Stomach (tissue), 19 donors: ENCODE measurements at places on chromosomes 13 and 19. TPM values are rescaled to one million over a fixed set of nuclear protein-coding genes. Genes with fewer than 3 reads are reported as not detected.

- H3K36me3 ChIP-seq: no peaks in the 10 kb centered on the region
- no peak overlapping the region for H3K27ac ChIP-seq
- DNase-seq: peak; percentile 17
- no peak overlapping the region for H3K4me3 ChIP-seq
Observed at GRCh38 chr13:111398196-111398595, 77.8 kb downstream of the TEX29 start.

DNA sequence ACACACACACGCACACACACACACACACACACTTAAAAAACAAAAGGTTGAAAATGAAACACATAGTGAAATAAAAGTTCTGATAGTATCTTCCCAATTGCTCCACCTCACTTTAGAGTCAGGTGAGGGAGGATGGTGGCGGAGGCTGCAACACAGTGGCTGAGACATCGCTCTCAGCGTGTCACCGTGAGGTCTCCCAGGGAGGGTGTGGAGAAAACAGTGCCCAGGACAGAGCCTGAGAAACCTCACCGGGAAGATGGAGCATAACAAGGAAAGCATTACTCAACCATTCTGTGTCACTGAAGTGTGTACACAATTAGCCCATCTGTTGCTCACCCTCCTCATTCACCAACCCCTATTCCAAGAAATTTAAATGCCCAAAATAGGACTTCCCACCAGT is 111.4 kb upstream of the USP29 start:
- no peak overlapping the region for H3K4me3 ChIP-seq
- no peaks in the 10 kb centered on the region for H3K36me3 ChIP-seq
- no peaks in the 10 kb centered on the region for H3K27me3 ChIP-seq
- H3K27ac ChIP-seq: no peak overlapping the region

- H3K4me1 ChIP-seq: peaks cover 6% of the 10 kb centered on the region
- no peak overlapping the region for H3K27ac ChIP-seq
Observed at GRCh38 chr19:43445426-43445825, 20.0 kb downstream of the LYPD3 start.

GRCh38 chr13:26978081-26978860 is 193.3 kb downstream of the USP12 start:
- DNase-seq: no peak
- H3K27ac ChIP-seq: no peak overlapping the region
- no peaks in the 10 kb centered on the region for H3K27me3 ChIP-seq
- H3K4me1 ChIP-seq: peaks cover 3% of the 10 kb centered on the region

DNA sequence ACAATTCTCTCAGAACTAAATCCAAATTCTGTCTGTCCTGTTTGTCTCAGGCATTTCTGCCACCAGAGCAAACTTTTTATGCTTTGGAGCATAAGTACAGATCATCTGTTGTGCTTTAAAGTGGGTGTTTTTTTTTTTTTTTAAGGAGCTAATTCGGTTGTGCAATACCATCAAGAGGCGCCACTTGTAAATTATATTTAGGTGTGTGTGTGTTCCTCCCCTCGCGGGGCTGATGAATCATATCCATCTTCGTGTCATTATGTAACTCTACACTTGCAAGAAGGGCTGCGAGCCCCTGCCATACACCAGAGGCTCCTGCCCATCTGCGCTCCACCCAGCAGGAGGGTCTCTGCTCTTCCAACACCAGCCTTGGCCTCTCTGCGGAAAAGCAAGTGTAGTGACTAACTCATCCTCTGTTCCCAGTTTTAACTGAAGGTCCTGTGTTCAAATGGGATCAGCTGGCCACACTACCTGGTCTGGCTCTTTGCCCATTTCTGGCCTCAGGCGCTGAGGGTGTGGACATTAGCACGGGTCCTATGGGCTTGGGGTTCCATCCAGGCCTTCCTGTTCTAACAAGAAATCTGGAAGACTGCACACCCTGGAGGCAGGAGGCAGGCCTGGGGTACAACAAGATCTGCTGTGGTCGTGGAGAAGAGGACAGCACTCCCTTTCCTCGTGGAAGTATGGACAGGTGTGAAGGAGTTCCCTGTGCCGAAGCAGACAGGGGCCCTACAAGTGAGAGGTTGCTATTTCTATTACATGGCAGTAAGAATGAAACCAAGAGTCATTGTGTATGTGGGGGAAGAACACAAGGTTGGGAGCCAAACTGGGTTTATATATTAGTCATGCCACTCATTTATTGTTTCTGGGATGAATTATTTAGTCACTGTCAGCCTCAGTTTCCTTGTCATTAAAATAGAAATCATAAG is 96.1 kb upstream of the MBNL2 start:
- H3K36me3 ChIP-seq: no peaks in the 10 kb centered on the region
- H3K27ac ChIP-seq: peak overlapping the region; percentile 81
- no peaks in the 10 kb centered on the region for H3K27me3 ChIP-seq
- H3K4me1 ChIP-seq: peaks cover 45% of the 10 kb centered on the region
- no peak overlapping the region for H3K4me3 ChIP-seq

DNA sequence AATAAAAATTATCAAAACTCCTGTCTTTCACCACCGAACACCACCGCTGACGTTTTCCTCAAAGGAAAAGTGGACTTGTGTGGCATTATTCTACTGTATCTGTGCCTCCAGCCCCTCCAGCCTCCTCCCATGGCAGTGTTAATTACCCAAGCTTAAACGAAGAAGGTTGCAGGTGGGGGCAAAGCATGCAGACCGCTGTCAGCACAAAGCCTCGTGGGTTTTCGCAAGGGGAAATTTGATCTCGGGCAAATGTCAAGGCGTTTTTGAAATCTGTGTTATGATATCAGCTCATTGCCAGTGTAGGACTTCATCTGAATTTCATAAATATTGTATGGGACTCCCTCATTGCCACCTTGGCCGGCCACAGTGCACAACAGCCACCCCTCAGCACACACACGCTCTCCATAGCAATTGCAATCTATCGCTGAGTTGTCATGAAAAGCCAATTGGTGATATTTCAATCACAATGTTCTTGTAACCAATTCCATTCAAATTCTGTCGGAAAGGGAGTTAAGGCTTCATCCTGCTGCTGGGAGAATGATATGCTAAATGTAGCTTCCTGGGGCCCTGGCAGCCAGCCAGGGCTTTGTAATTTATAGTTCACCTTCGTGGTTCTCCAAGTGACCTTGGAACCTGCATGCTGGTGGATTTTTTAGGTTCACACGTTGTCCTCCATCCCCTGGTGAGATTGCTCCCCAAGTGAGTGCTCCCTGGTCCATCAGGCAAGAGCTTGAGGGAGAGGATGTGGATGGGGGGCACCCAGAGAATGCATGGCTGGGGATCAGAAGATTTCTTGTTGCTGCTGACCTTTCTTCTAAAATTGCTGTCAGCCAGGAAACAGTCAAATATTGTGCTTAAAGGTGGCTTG is 16.6 kb downstream of the CHST8 start:
- DNase-seq: no peak
- H3K27me3 ChIP-seq: peaks cover 73% of the 10 kb centered on the region
- H3K36me3 ChIP-seq: no peaks in the 10 kb centered on the region
- no peaks in the 10 kb centered on the region for H3K4me1 ChIP-seq

DNA sequence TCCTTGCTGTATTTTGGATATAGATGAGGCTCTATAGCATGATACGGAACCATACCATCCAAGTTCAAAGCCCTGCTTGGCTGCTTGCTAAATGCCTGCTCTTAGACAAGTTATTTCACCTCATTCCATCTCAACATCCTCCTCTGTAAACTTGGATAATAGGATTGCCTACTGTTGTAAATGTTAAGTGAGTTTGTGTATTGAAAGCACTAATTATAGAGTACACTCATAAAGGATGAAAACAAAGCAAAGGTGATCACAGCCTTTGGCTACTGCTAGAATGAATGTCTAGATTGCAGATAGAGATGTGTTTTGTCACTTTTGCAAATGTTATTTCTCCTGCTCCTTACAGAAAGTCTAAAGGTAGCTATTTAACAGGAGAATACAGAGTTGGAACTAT is 34.3 kb upstream of the STARD13 start:
- no peaks in the 10 kb centered on the region for H3K4me1 ChIP-seq
- no peaks in the 10 kb centered on the region for H3K27me3 ChIP-seq
- H3K4me3 ChIP-seq: no peak overlapping the region
- no peaks in the 10 kb centered on the region for H3K36me3 ChIP-seq

- DNase-seq: no peak
- peak overlapping the region; percentile 85 for H3K27ac ChIP-seq
- no peaks in the 10 kb centered on the region for H3K27me3 ChIP-seq
- no peaks in the 10 kb centered on the region for H3K36me3 ChIP-seq
- H3K4me3 ChIP-seq: no peak overlapping the region
- H3K4me1 ChIP-seq: peaks cover 84% of the 10 kb centered on the region
Observed at GRCh38 chr13:110328573-110328972, 21.5 kb downstream of the COL4A2 start.

- no peaks in the 10 kb centered on the region for H3K36me3 ChIP-seq
- peak overlapping the region; percentile 46 for H3K4me3 ChIP-seq
- H3K27me3 ChIP-seq: peaks cover 5% of the 10 kb centered on the region
- no peak for DNase-seq
Observed at GRCh38 chr19:35510626-35510964, 2.9 kb downstream of the DMKN start.

DNA sequence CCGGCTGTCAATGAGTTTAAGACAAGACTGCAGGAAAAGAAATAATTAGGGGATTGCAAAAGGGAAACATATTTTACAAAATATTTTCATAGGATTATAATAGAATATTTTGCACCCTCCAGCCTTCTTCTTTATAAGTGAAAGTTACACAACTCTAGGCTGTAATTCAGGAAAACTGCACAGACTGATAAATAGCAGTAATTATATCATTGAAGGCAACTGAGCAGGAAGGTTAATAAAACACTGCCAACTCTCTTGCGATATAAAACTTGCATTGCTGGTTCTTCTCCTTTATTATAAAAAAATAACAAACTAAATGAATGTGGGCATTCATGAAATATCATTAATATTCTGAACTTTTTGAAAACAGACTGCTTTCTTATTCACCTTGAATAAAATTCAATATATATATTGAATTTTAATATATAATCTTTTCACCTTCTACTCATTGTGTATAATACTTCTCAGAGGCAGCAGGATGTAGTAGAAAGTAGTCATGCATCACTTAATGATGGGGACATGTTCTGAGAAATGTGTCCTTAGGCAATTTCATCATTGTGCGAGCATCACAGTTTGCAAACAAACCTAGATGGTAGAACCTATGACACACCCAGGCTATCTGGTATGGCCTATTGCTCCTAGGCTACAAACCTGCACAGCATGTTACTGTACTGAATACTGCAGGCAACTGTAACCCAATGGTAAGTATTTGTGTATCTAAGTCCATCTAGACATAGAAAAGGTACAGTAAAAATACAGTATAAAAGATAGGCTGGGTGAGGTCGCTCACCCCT is 24.9 kb upstream of the STARD13 start:
- H3K4me3 ChIP-seq: no peak overlapping the region
- no peaks in the 10 kb centered on the region for H3K27me3 ChIP-seq
- H3K36me3 ChIP-seq: no peaks in the 10 kb centered on the region
- DNase-seq: no peak
- H3K4me1 ChIP-seq: peaks cover 7% of the 10 kb centered on the region

- H3K27ac ChIP-seq: peak overlapping the region; percentile 81
Observed at GRCh38 chr19:38731654-38732301, 12.5 kb downstream of the CAPN12 start.

GRCh38 chr13:100211016-100211710 is 122.3 kb downstream of the PCCA start:
- H3K4me1 ChIP-seq: peaks cover 17% of the 10 kb centered on the region
- no peak overlapping the region for H3K27ac ChIP-seq
- H3K27me3 ChIP-seq: no peaks in the 10 kb centered on the region
- no peaks in the 10 kb centered on the region for H3K36me3 ChIP-seq
- no peak overlapping the region for H3K4me3 ChIP-seq

DNA sequence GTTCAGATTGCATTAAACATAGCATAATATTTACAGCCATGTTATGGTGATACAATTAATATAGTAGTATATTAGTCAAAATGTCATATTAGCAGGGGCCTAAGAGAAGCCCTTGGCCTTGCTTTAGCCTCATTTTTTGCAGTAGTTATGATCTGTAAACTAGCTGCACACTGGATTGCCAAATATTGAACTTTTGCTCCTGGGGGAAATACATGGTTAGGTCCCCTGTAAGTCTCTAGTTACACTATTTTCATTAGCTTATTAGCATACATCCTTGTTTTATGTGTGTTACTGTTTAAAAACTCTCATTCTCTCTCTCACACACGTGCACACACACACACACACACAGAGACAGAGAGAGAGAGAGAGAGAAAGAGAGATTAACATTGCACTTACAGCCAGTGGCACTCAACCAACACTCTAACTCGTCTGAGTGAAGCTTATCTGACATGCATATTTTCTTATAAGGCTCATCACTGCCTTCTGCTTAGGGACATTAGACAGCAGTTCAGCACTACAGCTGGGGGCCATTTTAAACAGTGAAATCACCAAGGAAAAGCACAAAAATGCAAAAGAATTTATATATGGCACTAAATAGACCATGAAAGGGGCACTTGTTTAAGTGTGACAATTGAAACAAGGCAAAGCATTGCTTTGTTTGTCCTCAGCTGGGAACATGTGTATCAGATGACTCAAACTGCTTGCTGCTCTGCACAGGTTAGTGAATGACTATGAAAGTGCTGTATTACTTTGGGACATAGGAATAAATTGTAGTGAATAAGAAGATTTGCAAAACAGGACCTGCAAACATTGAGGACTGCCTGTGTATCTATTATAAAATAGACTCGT is 278.7 kb downstream of the GPC6 start:
- H3K27ac ChIP-seq: no peak overlapping the region
- no peaks in the 10 kb centered on the region for H3K27me3 ChIP-seq
- DNase-seq: no peak
- H3K4me3 ChIP-seq: no peak overlapping the region

DNA sequence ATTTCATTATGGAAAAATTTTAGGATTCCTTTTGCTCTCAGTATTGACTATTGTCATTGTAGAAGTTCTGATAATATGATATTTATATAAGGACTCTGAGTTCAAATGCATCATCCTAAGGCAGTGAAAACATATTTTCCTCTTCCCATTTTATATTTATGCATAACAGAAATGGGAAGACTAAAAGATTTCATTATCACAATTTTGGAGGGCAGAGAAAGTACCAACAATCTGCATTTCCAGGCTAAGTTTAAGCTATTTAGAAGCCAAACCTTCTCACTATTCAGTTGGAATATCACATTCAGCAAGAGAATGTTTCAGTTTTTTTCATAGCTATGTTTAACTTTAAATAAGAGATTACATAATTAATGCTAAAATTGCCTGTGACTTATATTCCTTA is 558.5 kb upstream of the GPC6 start:
- H3K4me1 ChIP-seq: no peaks in the 10 kb centered on the region
- no peak for DNase-seq
- no peak overlapping the region for H3K4me3 ChIP-seq
- no peak overlapping the region for H3K27ac ChIP-seq
- no peaks in the 10 kb centered on the region for H3K36me3 ChIP-seq

GRCh38 chr13:31172001-31172400 is 10.3 kb upstream of the HSPH1 start:
- DNase-seq: no peak
- no peak overlapping the region for H3K27ac ChIP-seq
- no peaks in the 10 kb centered on the region for H3K4me1 ChIP-seq
- H3K4me3 ChIP-seq: no peak overlapping the region
- H3K36me3 ChIP-seq: no peaks in the 10 kb centered on the region

- DNase-seq: peak; percentile 55
- peaks cover 89% of the 10 kb centered on the region for H3K4me1 ChIP-seq
- peak overlapping the region; percentile 83 for H3K27ac ChIP-seq
- H3K27me3 ChIP-seq: no peaks in the 10 kb centered on the region
- H3K4me3 ChIP-seq: peak overlapping the region; percentile 9
Observed at GRCh38 chr19:6233827-6234511, 45.8 kb downstream of the MLLT1 start.

GRCh38 chr13:46739447-46740098 is 57.4 kb downstream of the ESD start:
- H3K4me1 ChIP-seq: no peaks in the 10 kb centered on the region
- no peak overlapping the region for H3K27ac ChIP-seq
- peaks cover 92% of the 10 kb centered on the region for H3K36me3 ChIP-seq

Gene KIR2DL4
- total RNA-seq: not detected

Gene MISP3
- 2.0 TPM for total RNA-seq

Gene CD33
- total RNA-seq: not detected
